ENCODE measurements at places on chromosomes 16 and 17.

- peak; percentile 52 for DNase-seq
These were observed at the start of gene ALOXE3 for GRCh38 chr17:8117980-8118768. ALOXE3 (minus strand) TSS chr17:8118514; CDS start chr17:8117990, 524 bp downstream.

DNA sequence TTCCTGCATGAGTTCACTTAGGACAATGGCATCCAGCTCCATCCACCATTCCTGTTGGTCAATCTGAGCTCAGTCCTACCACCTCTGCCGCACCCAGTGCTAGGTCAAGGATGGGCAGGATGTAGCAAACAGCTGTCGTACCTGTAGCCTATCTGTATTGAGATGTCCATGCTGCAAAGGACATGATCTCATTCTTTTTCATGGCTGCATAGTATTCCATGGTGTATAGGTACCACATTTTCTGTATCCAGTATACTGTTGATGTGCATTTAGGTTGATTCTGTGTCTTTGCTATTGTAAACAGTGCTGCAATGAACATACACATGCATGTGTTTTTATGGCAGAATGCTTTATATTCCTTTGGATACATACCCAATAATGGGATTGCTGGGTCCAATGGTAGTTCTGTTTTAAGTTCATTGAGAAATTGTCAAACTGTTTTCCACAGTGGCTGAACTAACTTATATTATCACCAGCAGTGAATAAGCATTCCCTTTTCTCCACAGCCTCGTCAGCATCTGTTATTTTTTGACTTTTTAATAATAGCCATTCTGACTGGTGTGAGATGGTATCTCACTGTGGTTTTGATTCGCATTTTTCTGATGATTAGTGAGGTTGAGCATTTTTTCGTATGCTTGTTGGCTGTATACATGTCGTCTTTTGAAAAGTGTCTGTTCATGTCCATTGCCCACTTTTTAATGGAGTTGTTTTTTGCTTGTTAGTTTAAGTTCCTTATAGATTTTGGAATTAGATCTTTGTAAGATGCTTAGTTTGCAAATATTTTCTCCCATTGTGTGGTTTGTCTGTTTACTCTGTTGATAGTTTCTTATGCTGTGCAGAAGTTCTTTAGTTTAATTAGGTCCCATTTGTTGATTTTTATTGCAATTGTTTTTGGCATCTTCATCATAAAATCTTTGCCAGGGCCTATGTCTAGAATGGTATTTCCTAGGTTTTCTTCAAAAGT is 7.2 kb upstream of the MRTFB start:
- DNase-seq = no peak

DNA sequence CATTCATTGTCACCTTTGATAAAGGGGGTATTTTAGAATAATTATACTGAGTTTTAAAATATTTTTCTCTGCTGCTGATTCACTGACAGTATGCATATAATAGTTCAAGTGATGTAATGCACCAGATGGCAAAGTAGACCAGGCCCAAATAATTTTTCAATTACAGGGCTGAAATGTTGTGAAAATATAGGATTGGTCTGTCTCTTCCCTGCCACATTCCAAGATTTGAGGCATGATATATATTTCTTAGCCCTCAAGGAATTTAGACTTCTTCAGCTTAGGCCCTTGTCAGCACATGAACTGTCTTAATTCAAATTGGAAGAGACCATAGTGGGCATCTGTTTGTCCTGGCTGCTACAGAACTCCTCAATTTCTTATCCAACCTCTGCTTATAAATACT is 39.2 kb upstream of the SLC12A3 start:
- DNase-seq = no peak

- DNase-seq = no peak
These were observed 308.6 kb upstream of the ZFHX3 start for GRCh38 chr16:73356401-73357079.

DNA sequence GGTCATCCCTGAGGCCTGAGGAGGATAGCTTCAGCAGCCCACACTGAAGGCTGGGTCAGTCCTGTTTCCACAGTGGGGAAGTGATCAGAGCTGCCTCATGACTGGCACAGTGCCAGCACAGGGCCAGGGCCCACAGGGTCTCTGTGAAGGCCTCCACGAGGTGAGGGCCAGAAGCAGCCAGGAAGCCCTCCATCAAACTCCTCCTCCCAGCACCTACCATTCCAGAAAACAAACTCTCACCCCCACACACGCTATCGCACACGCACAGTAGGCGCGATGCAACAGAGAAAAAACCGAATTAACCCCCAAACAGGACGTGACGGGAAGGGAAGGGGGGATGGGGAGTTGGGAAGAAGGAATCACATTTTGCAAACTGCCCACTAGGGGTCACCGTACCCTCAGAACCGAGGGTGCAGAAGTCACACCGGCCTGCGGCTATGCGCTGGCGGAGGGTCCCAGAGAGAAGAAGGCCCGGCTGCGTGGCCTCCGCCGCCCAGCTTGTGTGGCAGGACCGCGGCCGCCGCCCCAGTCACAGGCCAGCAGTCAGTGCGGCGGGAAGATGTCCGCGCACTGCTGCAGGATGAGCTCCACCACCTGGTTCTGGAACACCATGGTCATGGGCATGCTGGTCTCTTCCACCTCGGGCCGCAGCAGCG is 37.6 kb downstream of the ARHGAP27 start:
- DNase-seq = peak; percentile 90

DNA sequence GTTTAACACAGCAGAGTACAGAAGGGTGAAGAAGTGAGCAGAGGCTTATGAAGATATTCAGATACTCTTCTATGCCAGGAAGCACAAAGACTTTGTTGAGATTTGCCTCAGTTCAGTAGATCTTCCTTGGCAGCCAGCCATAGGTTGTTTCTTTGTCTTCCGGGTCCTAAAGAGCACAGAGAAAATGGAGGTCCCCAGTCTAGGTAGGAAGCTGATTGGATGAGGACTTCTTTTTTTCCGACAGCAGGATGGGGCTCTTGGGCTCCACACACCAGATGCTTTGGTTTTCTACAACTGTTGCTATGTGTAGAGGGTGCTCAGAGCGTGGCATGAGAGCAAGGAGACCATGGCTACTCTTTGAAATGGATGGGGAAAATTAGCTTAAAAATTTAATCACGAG is 8.3 kb upstream of the CDC6 start:
- DNase-seq = no peak

GRCh38 chr17:53032861-53033271 is 789.9 kb upstream of the KIF2B start:
- DNase-seq = peak; percentile 20

DNA sequence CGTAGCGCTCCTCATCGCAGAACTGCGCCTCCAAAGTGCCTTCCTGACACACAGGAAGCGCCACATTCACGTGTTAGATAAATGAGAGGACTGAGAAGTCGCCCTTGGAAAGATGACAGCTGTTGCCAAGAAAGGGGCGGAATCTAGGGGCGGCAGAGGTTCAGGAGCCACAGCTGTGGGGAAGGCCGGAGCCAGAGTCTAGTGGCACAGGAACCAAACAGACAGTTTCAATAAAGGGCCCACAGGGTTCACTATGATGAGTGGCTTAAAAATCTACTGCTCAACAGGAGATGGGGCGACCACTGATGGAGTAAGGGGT is 4.7 kb downstream of the FLCN start:
- DNase-seq = no peak

DNA sequence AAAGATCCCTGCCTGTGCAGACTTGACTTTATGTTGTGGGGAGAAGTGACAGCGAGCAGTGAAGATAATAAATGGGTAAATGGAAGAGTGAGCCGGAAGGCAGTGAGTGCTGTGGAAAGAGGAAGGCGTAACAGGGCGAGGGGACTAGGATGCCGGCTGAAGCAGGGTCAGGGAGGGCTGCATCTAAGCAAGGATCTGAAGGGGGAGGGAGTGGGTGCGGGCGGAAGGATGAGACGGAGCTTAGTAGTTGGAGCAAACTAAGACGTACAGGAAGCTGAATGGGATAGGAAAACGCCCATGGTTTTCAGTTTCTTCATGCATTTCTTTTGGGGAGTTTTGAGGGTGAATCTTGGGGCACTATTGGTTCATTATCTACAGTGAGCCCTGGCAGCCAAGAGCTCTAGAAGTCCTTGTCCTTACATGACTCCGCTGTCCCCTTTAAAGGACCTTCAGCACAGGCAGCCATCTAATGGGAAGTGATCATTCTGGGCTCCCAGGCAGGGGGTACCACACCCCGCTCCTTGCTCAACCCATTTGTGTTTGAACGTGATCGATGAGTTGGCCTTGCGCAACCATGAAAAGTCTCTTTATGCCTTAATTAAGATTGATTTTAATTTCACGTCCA is 10.4 kb upstream of the NAT9 start:
- DNase-seq = no peak
